Stimulated activated CD8-positive, alpha-beta memory T cell treated with anti-CD3 and anti-CD28 coated beads, Interleukin-12 subunit alpha, Interleukin-12 subunit beta, amount 100 ng/mL, for 4 hours (primary cell): ENCODE measurements at places on chromosomes 5 and 9.

- no peak for DNase-seq
Measured at GRCh38 chr9:65400886-65401285, 115.9 kb upstream of the FOXD4L5 start.

DNA sequence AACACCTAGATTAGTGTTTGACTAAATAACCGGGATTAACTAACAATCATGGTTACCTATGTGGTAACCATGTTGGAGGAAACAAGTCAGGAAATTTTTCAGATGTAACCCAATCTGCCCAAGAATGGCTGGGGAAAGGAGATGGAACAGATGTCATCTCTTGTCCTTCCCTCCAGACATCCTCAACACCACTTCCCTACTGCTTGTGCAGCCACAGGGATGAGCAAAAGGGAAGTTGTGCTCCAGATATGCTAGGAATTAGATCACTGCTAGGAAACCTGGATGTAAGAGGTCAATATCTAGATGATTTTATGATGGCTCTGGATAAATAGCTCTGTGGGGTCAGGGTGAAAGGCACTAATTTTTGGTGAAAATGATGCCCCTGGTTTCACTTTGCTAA is 61.3 kb upstream of the ELL2 start:
- DNase-seq: no peak

GRCh38 chr5:38670878-38671277 is 114.4 kb upstream of the LIFR start:
- no peak for DNase-seq

DNA sequence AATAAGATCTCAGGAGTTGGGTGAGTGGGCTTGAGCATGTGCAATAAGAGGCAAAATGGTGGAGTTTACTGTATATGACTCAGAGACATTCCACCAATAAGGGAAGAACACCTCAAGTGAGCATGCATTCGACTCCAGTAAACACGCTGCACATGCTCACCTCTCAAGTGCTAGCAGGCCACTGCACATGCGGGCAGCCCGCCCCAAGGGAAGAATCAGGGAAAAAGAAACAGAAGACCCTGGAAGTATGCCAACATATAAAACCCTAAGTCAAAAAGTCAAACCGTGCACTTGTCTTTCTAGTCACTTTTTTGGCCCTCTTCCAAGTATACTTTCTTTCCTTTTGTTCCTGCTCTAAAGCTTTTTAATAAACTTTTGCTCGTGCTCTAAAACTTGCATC is 245.3 kb upstream of the RASA1 start:
- DNase-seq: no peak

- no peak for DNase-seq
Measured at GRCh38 chr5:2334719-2335118, 416.8 kb downstream of the IRX2 start.

DNA sequence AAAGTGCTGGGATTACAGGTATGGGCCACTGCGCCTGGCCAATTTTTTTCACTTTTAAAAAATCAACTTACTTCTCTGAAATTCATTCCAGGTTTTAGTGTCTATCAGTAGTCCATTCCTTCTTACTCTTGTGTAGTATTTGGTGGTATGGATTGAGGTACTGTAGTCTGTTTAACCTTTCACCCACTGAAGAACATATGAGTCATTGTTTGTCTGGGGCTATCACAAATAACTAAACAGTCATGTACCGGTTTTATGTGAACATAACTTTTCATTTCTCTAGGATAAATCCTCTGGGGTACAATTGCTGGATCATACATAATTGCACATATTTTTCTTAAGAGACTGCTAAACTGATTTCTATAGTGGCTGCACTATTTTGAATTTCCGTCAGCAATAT is 1188.0 kb upstream of the CDH9 start:
- DNase-seq: no peak

- peak; percentile 0 for DNase-seq
Measured at GRCh38 chr9:127612939-127613582, 984 bp downstream of the STXBP1 start.

- no peak for DNase-seq
Measured at GRCh38 chr9:133113949-133114885, 6.8 kb downstream of the RALGDS start.

DNA sequence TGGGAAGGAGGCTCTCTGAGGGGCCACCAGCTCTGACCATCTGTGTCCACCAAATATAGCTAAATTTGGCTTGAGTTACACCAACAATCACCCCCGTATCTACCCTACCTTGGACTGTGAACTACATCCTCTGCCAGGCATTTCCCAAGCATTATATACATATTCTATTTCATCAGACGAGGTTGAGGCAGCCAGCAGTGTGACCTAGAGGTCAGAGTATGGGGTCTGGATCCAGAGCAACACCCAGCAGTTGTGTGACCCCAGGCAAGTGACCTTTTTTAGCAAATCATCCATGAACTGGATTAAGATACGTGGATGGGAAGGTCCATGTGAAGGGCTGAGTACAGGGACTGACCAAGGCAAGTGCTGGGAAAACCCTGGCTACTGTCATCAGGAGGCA is 180.6 kb downstream of the HSPA4 start:
- no peak for DNase-seq

DNA sequence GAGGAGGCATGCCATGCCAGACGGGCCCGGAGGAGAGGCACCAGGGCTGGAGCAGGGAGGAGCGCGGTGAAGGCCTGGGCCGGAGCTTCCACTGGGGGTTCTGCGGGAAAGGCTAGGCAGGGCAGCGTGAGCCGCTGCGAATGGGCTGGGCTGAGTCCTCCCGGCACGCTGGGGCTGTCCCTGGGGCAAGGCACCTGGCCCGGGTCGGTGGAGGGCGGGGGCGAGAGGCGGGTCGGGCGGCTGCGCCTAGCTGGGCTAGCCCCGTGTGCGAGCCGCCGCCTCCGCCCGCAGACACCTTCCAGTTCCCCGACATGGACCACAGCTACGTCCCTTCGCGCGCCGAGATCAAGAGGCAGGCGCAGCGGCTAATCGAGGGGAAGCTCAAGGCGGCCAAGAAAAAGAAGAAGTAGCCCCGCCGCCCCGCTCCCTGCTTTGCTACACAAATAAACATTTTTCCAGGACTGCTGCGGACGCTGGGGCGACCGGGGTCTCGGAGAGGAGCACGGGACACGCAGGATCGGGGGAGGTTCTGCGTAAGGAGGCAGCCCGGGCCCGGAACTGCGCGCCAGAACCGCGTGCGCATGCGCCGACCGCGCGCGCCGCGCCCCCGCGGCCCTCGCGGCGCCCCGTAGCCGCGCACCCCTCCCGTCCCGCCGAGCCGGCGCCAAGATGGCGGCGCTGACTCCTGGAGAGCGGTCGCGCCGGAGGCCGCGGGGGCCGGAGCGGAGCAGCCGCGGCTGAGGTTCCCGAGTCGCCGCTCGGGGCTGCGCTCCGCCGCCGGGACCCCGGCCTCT is at the start of gene RABL6:
TSS of gene RABL6 (plus strand) at position 668 of the 794 bp plus-strand sequence. CDS start 249 bp downstream, outside the sequence.
- DNase-seq: peak; percentile 73

GRCh38 chr5:139684350-139684880 is 36.3 kb downstream of the CXXC5 start:
- no peak for DNase-seq

- DNase-seq: no peak
Measured at GRCh38 chr9:98104445-98104881, 14.6 kb downstream of the TRIM14 start.

GRCh38 chr5:155147222-155147621 is 133.7 kb downstream of the KIF4B start:
- DNase-seq: no peak

GRCh38 chr5:154141745-154142221 is 48.8 kb upstream of the GALNT10 start:
- DNase-seq: no peak

GRCh38 chr5:37501152-37501551 is 122.0 kb downstream of the WDR70 start:
- no peak for DNase-seq

- no peak for DNase-seq
Measured at GRCh38 chr9:92098638-92099037, 16.6 kb downstream of the SPTLC1 start.

- DNase-seq: no peak
Measured at GRCh38 chr5:155136216-155136850, 122.8 kb downstream of the KIF4B start.

DNA sequence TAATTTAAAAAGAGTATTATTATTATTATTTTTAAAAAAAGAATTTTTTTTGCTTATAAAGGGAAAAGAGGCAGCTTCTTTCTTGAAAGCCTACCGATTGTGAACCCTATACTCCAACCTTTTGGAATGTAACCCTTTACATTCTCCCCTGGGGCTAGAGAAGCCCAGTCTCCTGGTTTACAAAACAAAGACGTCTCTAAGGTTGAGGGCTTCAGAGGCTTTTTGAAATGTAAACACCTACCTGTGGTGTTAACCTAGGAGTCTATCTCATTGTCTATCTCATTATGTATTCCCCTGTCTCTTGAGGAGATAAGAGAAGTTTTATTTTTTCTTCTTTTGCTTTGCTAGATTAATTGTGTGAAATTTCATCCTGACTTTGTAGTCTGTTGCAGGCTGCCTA is 4.7 kb downstream of the TNFSF8 start:
- DNase-seq: no peak

GRCh38 chr9:110921705-110922104 is 116.6 kb downstream of the LPAR1 start:
- DNase-seq: no peak

DNA sequence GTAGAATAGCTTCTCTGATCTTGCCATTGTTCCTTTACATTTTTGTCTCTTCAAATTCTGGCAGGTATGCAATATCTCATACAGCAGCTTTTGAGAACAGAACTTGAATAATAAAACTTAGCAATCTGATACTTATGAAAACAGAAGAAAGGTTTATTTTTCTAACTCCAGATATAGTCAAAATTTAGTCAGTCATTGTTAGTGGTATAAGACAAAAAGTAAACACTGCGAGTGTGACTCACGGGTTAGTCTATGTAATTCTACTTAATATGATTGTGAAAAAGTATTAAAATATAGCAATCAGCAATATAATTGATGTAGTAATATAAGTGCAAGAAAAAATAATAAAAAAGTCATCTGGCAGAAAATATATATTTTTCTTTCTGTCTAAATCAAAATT is 910.4 kb downstream of the DNAH5 start:
- no peak for DNase-seq

GRCh38 chr5:52801329-52801728 is 13.6 kb downstream of the ITGA1 start:
- DNase-seq: no peak

DNA sequence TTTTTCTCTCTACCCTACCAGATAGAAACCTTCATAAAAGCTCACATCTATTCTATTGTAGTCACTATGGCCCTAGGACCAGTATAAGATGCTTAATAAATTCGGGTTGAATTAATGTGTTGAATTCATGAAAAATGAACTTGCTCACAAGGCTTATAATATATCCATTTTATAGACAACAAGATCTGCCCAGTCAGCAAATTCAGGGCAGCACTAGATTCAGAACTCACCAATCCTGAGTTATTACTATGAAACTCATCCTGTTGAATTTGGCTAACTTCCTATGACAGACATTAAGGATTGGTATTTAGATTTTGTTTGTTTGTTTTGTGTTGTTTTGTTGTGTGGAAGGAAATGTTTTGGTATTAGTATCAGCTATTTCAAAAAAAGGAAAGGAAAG is 143.6 kb upstream of the CCNG1 start:
- no peak for DNase-seq

GRCh38 chr9:74887041-74887980 is at the start of gene TRPM6:
TSS of gene TRPM6 (minus strand) at chr9:74887921. CDS start at chr9:74887856, 65 bp downstream.
- no peak for DNase-seq

- no peak for DNase-seq
Measured at GRCh38 chr9:34430843-34431437, 27.4 kb downstream of the FAM219A start.

DNA sequence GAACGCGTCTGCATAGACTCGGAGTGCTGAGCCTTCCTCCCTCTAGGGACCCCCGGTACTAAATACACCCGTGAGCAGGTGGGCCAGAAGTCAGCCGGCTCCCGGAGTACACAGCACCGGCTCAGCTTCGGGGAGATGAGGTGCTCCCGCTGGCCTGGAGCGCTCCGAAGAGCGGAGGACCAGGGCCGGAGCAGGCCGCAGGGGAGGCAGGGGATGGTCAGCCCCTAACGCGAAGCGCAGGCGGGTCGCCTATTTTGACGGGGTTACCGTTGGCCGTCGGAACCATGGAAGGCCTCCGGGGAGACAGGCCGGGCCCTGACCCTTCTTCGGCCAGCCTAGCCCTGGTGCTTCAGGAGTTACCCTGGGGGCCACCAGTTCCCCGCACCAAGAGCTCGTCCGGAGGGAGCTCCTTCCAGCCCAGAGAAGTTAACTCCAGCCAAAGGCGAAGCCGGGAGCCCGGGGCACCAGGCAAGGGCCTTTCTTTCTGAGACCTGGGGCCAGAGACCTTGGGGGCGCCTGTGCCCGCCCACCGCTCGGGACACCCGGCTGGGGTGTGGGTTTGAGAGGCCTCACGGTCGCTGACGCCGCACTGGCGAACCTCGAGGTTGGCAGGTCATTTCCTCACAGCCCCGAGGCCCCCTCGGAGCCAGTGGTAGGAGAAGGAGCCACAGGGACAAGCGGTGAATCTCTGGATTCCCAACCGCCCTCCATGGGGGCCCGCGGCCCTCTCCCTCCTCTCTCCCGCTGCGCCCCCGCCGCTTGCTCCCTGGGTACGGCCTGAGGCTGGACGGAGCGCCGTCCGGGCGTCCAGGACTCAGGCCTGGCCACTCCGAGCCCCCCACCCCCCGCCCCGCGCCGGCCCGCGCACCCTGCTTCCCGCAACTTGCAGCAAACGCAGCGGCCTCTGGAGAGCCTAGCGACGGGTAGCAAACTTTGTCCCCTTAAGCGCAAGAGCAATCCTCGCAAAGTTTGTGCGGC is 3.4 kb upstream of the IRX4 start:
- no peak for DNase-seq

DNA sequence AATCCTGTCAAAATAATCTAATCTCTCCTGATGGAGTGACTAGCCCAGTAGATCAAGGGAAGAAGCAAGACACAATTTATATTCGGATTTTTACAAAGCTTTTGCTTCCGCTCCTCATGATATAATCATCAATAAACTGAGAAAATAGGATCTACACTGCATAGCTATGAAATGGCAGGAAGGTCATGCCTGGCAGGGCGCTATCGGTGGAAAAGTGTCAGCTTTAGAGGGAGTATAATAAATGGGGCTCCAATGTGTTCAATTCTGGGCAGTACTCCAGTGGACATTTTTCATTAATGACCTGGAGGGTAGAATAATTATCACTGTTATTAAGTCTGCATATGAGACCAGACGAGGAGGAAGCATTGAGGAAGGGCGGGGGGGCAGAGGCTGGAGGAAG is 1013.3 kb upstream of the DMAC1 start:
- no peak for DNase-seq

GRCh38 chr5:142819825-142820224 is 49.6 kb downstream of the ARHGAP26 start:
- no peak for DNase-seq

GRCh38 chr9:80605129-80605528 is 1033.4 kb downstream of the TLE4 start:
- no peak for DNase-seq

DNA sequence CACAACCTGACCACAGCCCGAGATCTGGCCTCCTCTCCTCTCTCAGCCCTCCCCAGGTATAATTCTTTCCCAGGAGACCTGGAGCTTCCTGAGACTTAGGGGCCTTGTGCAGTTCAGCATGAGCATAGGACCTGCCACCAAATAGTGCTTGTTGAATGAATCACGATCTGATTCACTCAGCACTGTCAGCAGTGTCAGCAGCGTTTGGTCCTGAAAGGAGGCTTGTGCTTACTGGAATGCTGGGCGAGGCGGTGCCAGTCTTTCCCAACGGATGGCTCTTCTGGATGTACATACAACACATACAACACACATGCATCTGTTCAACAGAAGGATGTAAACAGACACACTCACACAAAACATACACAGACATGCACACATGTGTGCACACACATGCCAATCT is 173.3 kb downstream of the COL23A1 start:
- DNase-seq: no peak

GRCh38 chr9:69444021-69444420 is 119.0 kb downstream of the ENTREP1 start:
- no peak for DNase-seq
